Large intestine (tissue), 12 donors: ENCODE measurements at places on chromosomes 13 and 19.
A peak's percentile ranks its signal among the peaks of the same experiment; 100 is the strongest.

DNA sequence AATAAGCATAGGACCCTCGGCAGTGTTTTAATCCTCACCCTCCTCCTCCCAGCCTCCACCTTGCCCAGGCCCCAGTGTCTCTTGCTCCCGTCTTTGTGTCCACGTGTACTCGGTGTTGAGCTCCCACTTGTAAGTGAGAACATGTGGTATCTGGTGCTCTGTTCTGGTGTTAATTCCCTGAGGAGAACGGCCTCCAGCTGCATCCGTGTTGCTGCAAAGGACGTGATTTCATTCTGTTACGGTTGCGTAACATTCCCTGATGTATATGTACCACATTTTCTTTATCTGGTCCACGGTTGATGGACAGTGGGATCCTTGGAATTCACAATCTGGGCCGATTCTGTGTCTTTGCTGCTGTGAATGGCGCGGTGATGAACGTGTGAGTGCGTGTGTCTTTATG is 44.7 kb upstream of the TFDP1 start:
- DNase-seq, result no peak

- no peak for DNase-seq
Measured at GRCh38 chr13:104759069-104759468, 1692.9 kb upstream of the SLC10A2 start.

GRCh38 chr13:48876289-48876688 is 99.4 kb upstream of the FNDC3A start:
- no peak for DNase-seq

DNA sequence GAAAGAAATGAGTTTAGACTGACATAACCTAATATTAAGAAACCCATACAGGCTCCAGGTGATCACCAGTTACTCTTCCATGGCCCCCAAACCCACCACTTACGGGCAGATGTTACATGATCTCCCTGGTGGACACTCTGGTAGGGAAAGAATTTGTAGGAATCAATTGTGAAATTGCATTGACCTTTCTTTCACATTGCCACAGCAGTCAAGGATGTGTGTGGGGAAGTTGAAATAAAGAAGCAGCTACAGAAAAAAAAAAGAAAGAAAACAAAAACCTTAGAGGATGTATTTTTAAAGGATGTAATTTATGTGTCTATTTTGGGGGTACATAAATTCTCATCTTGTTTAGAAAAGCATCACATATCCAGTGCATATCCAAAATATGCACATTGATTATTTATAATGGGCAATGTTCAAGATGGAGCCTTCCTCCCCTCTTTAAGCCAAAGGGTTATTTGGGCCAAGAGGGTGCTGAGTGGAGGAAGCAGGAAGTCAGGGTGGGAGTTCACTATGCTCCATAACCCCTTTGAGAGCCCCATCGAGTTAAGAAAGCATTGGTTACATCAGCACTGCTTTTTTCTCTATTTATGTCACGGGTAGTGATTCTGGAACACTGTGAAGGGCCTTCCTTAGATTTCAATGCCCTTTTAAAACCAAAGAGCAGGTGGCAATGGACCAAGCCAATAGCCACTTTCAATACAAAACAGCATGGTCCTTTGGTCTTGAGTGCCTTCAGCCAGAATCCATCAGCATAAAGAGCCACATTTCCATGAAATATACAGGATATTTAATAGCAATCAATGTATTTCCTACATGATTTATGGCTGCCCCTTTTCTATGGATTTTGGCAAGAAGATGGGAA is 169.6 kb downstream of the LACC1 start:
- no peak for DNase-seq

- no peak for DNase-seq
Measured at GRCh38 chr13:36354842-36355623, 8.8 kb upstream of the SPART start.

GRCh38 chr13:64765636-64766035 is 2464.5 kb downstream of the PCDH9 start:
- no peak for DNase-seq

GRCh38 chr13:43170506-43170905 is 147.1 kb downstream of the DNAJC15 start:
- no peak for DNase-seq

DNA sequence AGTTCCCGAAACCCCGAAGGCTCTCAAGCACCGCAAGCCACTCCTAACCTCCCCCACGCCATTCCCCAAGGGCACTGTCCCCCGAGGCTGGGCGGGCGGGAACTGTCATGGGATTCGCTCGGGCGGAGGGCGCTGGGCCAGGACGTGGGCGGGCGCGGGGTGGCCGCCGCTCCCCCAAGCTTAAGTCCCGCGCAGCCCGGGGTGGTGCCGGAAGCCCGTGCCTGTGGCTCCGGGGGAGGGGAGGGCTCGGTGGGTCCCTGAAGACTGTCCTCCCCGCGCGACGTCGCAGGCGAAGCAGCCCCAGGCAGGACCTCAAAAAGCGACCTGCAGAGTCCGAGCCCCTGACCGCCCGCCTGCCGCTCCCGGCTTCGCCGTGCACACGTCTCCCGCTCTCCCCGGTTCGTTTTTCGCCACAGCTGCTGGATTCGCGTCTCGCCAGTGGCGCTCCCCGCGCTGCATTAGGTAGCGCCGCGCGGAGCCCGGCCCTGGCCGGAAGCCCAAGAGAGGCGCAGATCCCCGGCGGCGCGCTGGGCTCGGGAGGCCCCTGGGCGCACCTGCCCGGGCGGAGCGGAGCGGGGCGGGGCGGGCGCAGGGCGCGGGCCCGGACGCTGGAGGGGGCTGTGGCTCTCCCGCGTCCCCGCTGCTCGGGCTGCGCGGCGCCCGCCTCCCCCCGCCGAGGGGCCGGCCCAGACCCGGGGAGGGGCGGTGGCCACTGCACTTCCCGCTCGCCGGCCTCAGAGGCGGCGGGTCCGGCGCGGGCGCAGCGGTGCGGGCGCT is at the start of gene FARP1:
TSS of gene FARP1 (plus strand) at position 715 of the 777 bp plus-strand sequence. CDS start 70,149 bp downstream, outside the sequence.
- peak; percentile 74 for DNase-seq

DNA sequence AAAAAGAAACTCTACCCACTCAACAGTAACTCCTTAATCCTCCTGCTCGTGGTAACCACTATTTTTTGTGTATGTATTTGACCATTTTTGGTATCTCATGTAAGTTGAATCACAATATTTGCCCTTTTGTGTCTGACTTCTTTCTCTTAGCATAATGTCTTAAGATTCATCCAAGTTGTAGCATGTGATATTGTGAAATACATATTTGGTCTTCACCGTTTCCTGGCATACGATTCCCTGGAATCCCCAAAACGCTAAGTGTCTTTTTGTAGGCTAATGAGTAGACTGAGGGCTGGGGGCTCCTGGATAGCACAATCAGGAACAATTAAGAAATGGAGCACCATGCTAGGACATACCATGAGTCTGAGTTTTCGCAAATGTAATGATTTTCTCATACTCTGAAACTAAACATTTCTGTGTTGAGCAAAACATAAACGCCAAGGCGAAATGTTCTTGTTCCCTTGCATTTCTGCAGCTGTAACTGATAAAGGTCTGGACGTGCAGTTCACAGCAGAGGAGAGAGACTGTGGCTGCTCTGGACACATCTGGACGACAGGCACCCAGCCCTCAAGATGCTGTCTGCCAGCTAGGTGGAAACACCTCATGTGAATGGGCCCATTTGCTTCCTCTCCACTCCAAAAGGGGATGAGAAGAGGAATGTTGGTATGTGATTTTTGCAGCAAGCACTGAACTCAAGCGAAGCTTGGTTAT is 38.4 kb downstream of the BRD4 start:
- DNase-seq, result no peak
